ENCODE measurements at places on chromosomes 1 and 21. TPM values are rescaled to one million over a fixed set of nuclear protein-coding genes. Genes with fewer than 3 reads are reported as not detected.

Gene RIPPLY3
- total RNA-seq, result not detected

- DNase-seq, result no peak
Measured at GRCh38 chr1:208837242-208837641, 593.1 kb upstream of the PLXNA2 start.

Gene SLC45A1
- 4.1 TPM for total RNA-seq

GRCh38 chr1:238223076-238223640 lies 332.4 kb upstream of the ZP4 start:
- no peak for DNase-seq

GRCh38 chr1:198212675-198213074 lies 55.9 kb downstream of the NEK7 start:
- no peak for DNase-seq

GRCh38 chr1:22886211-22886610 lies 86.5 kb downstream of the LACTBL1 start:
- DNase-seq, result no peak

DNA sequence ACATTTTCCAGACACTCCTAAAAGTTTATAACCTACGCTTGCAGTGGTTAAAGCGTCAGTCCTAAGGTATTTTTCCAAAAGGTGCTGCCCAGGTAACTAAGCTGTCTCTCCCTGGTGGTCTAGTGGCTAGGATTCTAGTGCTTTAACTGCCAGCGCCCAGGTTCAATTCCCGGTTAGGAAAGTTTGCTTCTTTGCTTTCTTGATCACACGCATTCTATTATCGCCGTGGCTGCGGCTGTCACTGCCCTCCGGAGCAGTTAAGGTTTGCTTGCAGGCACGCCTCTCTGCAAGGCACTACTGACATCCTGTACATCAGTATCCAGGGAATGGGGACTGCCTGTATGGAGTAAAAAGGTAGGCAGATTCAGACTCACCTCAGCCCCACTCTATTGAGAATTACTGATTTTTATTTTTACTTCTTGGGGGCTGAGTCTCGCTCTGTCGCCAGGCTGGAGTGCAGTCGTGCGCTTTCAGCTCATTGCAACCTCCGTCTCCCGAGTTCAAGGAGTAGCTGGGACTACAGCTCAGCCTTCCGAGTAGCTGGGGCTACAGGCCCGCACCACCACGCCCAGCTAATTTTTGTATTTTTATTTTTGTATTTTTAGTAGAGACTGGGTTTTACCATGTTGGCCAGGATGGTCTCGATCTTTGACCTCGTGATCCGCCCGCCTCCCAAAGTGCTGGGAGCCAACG lies 53.2 kb upstream of the CFAP126 start:
- no peak for DNase-seq

- no peak for DNase-seq
Measured at GRCh38 chr1:184222652-184223052, 164.2 kb upstream of the C1orf21 start.

Gene CDK18
- total RNA-seq, result 4.6 TPM

Gene CSMD2
- 0.60 TPM for total RNA-seq

GRCh38 chr1:43473463-43473862 lies 19.7 kb upstream of the HYI start:
- no peak for DNase-seq

Gene IVL
- total RNA-seq, result not detected

GRCh38 chr21:16323596-16323995 lies 593.8 kb downstream of the USP25 start:
- DNase-seq, result no peak

GRCh38 chr1:45393718-45394302 lies 53.6 kb upstream of the MUTYH start:
- DNase-seq, result no peak

Gene CD101
- total RNA-seq, result 1.9 TPM

Gene TTLL7
- 5.2 TPM for total RNA-seq

DNA sequence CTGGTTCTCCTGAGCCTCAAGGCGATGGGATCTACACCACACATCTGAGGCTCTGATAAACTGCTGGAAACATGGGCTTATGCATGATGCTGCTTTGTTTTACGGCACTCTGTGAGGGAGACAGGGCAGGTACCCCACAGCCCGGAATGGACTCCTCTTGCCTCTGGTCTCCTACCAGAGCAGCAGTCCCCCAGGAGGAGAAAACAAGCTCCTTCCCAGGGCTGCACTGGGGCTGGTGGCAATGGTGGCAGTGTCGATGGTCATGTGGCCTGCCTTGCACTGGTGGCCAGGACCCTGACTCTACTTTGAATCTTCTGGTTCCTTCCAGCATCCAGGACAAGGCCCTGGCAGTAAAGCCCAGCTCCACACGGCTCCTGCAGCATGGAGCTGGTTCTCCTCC lies 79.4 kb downstream of the TOMM20 start:
- DNase-seq, result no peak

- no peak for DNase-seq
Measured at GRCh38 chr1:51504806-51505525, 14.1 kb downstream of the EPS15 start.

- no peak for DNase-seq
Measured at GRCh38 chr1:30928171-30928570, 19.6 kb upstream of the SDC3 start.

GRCh38 chr1:150753416-150753815 lies 12.2 kb downstream of the CTSS start:
- no peak for DNase-seq

Data from omental fat pad (tissue), 4 donors.